Endothelial cell of umbilical vein (primary cell): ENCODE measurements at places on chromosomes 3 and 15. TPM values are rescaled to one million over a fixed set of nuclear protein-coding genes. Genes with fewer than 3 reads are reported as not detected.

DNA sequence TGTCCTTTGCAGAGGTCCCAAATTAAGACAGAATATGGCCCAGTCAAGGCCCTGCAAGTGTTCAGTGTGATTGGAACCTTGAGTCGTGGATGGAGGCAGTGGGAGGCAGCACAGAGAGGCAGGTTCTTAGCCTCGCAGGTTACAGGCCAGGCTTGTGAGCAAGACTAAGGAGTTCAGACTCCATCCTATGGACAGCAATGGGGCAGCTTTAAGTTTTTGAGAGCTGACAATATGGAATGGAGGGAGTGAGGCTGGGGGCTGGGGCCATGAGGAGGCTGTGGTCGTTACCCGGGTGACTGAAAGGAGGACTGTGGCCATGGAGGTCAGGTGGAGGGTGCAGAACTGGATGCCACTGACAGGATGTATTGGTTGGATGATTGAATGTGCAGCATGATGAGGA, 74.1 kb upstream of the PRR23C start:
- no peak for DNase-seq
- no peaks in the 10 kb centered on the region for H3K4me1 ChIP-seq
- no peak overlapping the region for H3K27ac ChIP-seq
- no peaks in the 10 kb centered on the region for H3K27me3 ChIP-seq

The CHAC1 gene
- polyA plus RNA-seq, result 18.9 and 25.7 TPM in 2 replicates

- no peaks in the 10 kb centered on the region for H3K36me3 ChIP-seq
- no peak overlapping the region for H3K4me3 ChIP-seq
- no peaks in the 10 kb centered on the region for H3K27me3 ChIP-seq
- DNase-seq, result no peak
Observed at GRCh38 chr3:182807061-182807460, 13.8 kb downstream of the ATP11B start.

- peaks cover 9% of the 10 kb centered on the region for H3K36me3 ChIP-seq
- H3K27ac ChIP-seq, result no peak overlapping the region
- H3K4me3 ChIP-seq, result no peak overlapping the region
- no peak for DNase-seq
- H3K4me1 ChIP-seq, result no peaks in the 10 kb centered on the region
Observed at GRCh38 chr15:43414196-43414595, 43.3 kb downstream of the TUBGCP4 start.

DNA sequence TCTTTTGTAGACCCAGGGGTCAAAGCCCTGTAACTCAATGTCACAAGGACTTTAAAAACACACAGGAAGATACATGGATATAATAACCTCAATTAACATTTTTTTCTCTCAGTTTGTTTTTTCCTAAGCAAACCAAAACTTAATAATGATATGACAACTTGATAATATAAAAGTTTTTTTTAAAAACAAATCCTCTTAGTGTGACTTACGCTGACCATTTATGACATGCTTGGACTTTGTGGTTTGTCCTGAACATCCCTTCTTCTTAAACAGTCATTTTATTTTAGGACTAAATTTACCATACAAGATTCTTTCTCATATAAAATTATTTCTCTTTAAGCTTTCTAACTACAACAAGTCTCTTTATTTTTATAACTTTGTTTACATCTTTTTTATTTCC, 25.4 kb upstream of the FAM3D start:
- H3K27me3 ChIP-seq, result no peaks in the 10 kb centered on the region
- no peaks in the 10 kb centered on the region for H3K36me3 ChIP-seq

DNA sequence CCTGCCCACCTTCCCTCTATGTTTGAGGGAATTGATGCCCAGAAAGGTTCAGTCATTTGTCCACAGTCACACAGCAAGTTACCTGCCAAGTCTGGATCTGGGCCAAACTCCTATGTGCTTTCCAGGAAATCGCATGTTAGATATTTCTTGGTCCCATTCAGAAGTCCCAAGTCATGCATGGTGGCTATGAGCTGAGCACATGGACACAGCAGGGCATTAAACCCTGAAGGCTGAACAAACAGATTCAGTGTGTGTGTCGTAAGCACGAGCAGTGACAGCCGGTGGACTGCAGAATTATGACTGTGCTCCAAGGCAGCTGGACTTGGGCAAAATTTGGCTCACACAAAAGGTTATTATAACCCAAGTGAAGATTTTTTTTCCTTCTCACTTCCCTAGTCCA, 11.4 kb upstream of the SLC6A6 start:
- H3K4me3 ChIP-seq, result no peak overlapping the region
- DNase-seq, result no peak
- H3K27ac ChIP-seq, result no peak overlapping the region

DNA sequence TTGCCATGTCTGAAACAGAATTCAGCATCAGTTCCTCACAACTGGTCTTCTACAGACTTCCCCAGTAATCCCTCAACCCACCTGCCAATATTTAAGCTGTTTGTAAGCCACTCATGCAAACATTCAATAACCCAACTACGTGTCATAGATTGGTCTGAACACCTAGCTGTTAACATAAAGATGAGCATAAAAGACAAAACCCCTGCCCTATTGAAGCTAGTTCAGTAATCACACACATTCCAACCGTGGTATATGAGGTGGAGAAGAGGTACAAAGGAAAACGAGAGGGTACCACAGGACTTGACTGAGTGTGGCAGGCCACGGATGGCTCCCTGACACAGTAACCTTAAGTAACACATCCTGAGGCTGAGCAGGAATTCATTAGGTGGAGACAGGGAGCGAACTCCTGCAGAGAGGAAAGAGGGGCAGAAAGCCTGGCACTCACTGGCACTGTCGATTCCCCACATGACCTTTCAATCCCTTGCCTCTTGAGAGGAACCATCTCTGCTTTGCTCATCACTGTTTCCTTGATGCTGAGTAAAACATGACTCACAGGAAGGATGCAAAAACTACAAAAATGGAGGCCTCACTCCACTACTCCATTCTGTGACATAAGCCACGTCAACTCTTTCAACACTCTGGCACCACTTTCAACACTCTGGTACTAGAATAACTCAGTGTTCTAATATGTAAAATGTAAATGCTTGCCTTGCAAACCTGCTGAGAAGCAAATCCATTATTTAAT, 31.3 kb downstream of the RPN1 start:
- H3K36me3 ChIP-seq, result peaks cover 35% of the 10 kb centered on the region
- H3K27ac ChIP-seq, result peak overlapping the region; percentile 60
- peaks cover 45% of the 10 kb centered on the region for H3K4me1 ChIP-seq
- peak; percentile 67 for DNase-seq
- H3K27me3 ChIP-seq, result no peaks in the 10 kb centered on the region

DNA sequence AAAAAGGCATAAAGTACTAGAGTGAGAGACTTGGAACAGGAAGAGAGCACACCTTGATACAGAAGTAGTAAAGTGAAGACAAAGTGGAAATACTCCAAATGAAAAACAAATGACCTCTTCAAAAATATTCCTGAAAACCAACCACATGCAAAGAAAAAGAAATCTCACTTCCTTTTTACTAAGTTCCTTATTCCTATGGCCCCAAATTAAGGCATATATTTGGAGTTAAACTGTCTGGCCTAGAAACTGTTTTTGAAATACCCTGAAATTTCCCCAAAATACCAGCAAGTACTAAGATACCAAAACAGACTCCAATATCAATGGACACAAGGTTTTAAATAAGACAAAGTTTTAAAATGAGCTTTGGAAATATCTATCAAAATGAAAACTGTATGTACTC, 58.2 kb downstream of the ZNF148 start:
- peaks cover 19% of the 10 kb centered on the region for H3K4me1 ChIP-seq
- H3K27ac ChIP-seq, result no peak overlapping the region
- no peaks in the 10 kb centered on the region for H3K27me3 ChIP-seq
- no peak overlapping the region for H3K4me3 ChIP-seq
- peaks cover 2% of the 10 kb centered on the region for H3K36me3 ChIP-seq
- no peak for DNase-seq

- H3K27me3 ChIP-seq, result no peaks in the 10 kb centered on the region
- peaks cover 5% of the 10 kb centered on the region for H3K4me1 ChIP-seq
- no peaks in the 10 kb centered on the region for H3K36me3 ChIP-seq
- no peak for DNase-seq
- no peak overlapping the region for H3K4me3 ChIP-seq
Observed at GRCh38 chr15:81301385-81301784, 22.6 kb downstream of the STARD5 start.

DNA sequence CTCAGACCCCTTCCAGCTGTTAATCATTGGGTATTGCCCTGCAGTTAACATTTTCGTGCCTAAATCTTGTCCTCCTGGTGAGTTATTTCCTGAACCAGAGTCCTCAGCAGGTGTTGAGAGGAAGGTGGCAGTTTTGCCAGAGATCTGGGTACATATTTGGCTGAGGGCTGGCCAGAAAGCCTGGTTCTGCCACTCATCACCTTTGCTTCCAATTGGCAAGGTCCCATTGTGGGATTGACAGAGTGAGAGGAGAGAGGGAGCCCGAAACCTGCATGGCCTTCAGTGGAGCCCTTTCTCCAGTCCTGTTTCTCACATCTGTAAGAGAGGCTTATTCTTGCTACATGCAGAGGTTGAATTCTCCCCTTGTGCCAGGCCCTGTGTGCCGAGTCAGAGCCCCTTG, 8.9 kb upstream of the TKT start:
- no peaks in the 10 kb centered on the region for H3K36me3 ChIP-seq
- no peak overlapping the region for H3K4me3 ChIP-seq
- no peak overlapping the region for H3K27ac ChIP-seq
- no peaks in the 10 kb centered on the region for H3K27me3 ChIP-seq
- no peak for DNase-seq

DNA sequence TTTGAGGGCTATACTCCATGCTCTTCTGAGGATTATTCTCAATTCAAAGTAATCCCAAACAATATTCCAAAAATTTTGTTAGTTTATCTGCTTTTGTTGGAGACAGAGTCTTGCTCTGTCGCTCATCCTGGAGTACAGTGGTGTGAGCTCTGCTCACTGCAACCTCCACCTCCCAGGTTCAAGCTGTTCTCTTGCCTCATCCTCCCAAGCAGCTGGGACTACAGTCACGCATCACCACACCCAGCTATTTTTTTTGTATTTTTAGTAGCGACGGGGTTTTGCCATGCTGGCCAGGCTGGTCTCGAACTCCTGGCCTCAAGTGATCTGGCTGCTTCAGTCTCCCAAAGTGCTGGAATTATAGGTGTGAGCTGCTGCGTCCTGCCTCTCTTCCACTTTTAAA, 39.1 kb downstream of the MEF2A start:
- no peaks in the 10 kb centered on the region for H3K36me3 ChIP-seq
- no peak overlapping the region for H3K4me3 ChIP-seq
- DNase-seq, result no peak
- no peak overlapping the region for H3K27ac ChIP-seq
- H3K27me3 ChIP-seq, result no peaks in the 10 kb centered on the region

DNA sequence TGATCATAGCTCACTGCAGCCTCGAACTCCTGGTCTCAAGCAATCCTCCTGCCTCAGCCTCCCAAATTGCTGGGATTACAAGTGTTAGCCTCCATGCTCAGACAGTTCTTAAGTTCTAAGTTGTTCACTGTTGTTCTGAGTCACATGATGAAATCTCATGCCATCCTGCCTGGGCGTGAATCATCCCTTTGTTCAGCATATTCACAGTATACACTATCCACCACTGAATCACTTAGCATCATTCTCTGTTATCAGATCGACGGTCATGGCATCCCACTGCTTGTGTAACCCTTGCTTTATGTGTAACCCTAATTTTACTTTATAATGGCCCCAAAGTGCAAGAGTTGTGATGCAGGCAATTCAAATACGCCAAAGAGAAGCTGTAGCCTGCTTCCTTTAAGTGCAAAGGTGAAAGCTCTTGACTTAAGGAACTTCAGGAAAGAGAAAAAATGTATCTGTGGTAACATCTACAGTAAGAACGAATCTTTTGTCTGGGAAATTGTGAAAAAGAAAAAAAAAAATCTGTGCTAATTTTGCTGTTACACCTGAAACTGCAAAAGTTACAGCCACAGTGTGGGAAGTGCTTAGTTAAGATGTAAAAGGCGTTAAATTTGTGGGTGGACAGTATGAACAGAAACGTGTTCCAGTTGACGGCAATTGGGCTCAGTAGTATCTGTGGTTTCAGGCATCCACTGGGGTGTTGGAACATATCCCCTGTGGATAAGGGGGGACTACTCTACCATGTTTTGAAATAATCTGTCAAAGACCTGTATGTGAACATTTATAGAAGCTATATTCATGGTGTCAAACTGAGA, 80.6 kb downstream of the PCOLCE2 start:
- H3K27me3 ChIP-seq, result no peaks in the 10 kb centered on the region
- H3K27ac ChIP-seq, result no peak overlapping the region
- H3K36me3 ChIP-seq, result no peaks in the 10 kb centered on the region

- no peaks in the 10 kb centered on the region for H3K27me3 ChIP-seq
- DNase-seq, result no peak
Observed at GRCh38 chr3:172647823-172648222, 63.0 kb downstream of the NCEH1 start.

DNA sequence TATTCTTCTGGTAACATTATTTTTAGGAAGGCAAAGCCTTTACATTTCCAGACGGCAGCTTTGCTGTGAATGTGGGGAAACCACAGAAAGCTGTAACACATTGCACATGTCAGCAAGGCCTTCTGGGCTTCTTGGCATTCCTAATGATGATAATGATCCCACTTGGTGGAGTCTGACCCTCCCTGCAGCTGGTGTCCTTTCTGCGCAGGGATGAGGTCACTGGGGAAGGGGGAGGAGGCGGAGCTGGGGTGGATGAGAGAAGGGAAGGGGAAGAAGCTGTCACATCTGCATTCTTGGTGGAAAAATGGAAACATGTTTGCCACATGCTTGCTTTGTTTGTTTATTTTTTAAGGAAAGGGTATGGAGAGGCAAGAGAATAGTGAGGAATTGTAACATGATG, 68.6 kb downstream of the FILIP1L start:
- H3K4me1 ChIP-seq, result peaks cover 50% of the 10 kb centered on the region
- no peaks in the 10 kb centered on the region for H3K36me3 ChIP-seq
- no peak overlapping the region for H3K4me3 ChIP-seq
- no peak for DNase-seq
- no peaks in the 10 kb centered on the region for H3K27me3 ChIP-seq

The CADM2 gene
- not detected in 2 replicates for polyA plus RNA-seq

- H3K27me3 ChIP-seq, result no peaks in the 10 kb centered on the region
- peak overlapping the region; percentile 43 for H3K4me3 ChIP-seq
- H3K27ac ChIP-seq, result peak overlapping the region; percentile 95
Observed at GRCh38 chr3:179450901-179451264, 387 bp downstream of the GNB4 start.

DNA sequence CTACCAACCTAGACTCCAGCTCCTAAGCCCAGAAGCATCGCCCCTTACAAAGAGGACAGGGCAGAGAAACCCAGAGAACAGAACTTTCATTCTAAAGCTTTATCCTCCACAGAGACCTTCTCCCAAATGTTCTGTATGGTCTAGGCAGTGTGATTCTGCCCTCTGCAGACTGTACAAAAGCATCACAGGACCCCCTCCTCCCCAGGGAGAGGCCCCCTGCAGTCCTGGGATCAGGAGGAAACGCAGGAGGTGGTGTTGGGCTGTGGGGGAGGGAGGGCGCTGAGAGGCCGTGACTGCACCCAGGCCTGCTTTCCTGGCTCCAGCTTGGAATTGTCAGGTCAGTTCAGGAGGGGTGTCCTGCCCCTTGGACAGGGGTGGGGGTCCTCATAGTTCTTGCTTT, 101.3 kb downstream of the DGKG start:
- H3K4me3 ChIP-seq, result no peak overlapping the region
- no peak overlapping the region for H3K27ac ChIP-seq
- DNase-seq, result no peak

The INKA1 gene
- polyA plus RNA-seq, result 37.8 and 57.7 TPM in 2 replicates
